ENCODE measurements at places on chromosomes 6 and 20. TPM values are rescaled to one million over a fixed set of nuclear protein-coding genes. Genes with fewer than 3 reads are reported as not detected.

The ZSCAN23 gene
- total RNA-seq: 0.63 TPM

The SPEF1 gene
- total RNA-seq: 0.24 TPM

The NHLRC1 gene
- total RNA-seq: 0.24 TPM

DNA sequence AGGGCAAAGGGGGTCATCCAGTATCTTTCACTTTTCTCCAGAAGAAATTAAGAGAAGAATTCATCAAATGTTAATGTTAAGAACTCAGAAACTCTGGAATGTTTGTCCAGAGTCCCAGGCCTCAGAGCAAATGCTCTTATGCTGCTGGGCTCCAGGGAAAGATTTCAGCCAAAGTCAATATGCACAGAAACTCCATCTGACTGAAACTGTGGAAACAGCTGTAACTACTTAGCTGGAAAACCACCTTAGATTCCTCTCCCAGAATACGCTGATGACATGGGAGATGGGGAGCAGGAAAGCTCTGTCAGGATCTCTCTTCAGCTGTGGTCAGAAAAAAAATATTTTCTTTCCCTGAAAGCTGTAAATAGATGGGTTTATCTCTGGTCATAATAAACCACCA, 559.6 kb downstream of the RFPL4B start:
- DNase-seq: no peak

The LST1 gene
- 22.4 TPM for total RNA-seq

DNA sequence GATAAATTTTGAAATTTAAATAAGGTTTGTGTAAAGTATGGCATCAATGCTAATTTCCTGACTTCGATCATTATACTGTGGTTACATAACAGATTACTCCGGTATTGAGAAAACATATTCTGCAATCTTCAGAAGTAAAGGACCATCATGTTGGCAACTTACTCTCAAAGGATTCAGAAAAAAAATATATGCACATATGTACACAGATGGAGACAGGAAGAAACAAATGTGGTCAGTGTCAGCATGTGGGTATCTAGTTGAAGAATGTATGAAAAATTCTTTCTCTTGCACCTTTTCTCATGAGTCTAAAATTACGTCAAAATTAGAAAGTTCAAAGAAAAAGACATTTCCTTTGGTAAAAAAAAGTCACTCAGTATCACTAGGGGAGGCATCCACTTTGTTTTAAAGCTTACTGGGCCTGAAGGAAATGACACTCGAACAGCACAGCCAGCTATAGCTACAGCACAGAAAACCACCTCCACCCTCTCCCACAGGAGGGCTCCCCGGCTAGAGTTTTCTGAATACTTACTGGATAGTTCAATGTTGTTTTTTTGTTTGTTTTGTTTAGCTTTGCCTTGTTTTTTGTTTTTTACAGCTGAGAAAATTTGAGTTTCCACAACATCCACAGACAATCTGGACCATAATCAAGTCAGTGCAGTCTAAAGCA, 317.2 kb upstream of the AGPAT4 start:
- DNase-seq: no peak

The SYNGAP1 gene
- total RNA-seq: 24.9 TPM

The NKX2-2 gene
- total RNA-seq: not detected

DNA sequence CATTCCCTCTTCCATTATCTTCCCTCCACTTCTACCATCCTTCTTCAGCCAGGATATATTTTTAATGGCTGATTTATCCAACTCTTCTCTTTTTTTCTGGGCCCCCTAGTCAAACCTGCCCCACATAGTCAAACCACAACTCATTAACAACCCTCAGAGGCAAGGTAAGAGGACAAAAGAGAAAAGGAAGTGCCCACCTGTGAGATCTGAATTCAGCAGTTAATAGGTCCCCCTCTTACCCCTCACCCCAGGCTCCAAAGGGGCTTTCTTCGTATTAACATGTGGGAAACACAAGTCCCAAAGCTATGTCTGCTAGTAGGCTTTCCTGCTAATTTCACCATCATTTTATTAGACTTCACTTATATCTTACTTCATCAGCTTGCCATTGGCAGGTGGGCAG, 44.1 kb upstream of the TSPYL1 start:
- DNase-seq: no peak

- DNase-seq: no peak
Measured at GRCh38 chr20:43942667-43943285, 28.1 kb downstream of the TOX2 start.

All from CD8-positive, alpha-beta memory T cell (primary cell).